ENCODE measurements at places on chromosomes 6 and 20.

GRCh38 chr6:27871924-27872638 lies 40.1 kb downstream of the OR2B2 start:
- DNase-seq, result peak; percentile 98

DNA sequence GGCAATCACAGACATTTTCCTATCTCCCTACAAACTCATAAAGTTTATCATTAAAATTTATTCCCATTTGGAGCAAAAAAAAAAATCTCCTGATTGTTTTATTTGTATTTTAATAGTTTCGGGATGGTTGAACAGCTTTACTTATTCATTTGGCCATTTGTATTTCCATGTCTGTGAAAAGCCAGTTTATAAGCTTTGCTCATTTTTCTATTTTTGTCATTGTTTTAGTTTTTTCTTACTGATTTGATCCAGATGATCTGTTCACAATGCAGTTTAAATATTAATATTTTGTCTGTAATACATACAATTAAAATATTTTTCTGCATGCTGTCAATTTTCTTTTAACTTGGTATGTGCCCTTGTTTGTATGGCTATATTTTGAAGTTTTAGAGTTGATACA lies 65.2 kb upstream of the CCN2 start:
- no peak for DNase-seq

DNA sequence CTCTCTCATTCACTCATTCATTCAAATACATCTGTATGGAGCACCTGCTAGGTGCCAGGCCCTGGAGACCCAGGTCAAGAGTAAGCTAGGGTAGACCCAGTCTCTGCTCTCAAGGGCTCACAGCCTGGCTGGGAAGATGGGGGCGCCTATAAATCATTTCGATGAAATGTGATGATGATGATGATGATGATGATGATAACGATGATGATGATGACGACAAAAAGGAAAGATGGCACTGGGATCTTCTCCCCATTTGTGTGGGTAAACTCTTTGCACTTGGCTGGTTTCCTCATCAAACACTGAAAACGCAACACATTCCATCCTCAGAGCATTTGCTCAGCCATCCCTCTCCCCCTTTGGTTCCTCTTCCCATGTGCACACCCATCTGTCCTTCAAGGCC lies 188.0 kb upstream of the CDYL start:
- DNase-seq, result no peak

- no peak for DNase-seq
Measured at GRCh38 chr20:7828437-7828836, 111.8 kb downstream of the HAO1 start.

DNA sequence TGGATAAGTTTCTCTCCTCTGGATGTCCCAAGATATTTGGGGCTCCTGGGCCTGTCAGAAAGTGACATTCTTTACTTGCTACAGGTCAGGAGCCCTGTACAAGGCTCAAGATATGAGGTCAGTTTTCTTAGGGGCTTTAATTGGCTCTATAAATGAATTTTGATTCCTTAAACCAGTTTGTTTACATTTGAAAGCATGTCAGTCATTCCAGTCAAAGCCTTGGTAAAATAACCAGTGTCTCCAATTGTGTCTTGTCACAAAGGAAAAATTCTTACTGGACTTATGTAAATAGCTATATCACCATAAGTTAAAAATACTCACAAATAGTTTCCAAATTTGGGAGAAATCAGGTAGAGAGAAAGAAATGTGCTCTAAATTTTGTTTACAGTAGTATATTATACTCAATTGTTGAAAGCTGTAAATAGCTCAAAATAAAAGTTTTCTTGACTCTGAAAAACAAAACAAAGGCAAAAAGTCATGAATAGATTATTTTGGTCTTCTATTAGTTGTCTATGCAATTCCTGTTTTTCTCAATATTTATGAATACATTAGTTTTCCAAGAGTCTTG lies 22.9 kb downstream of the RNF182 start:
- no peak for DNase-seq

GRCh38 chr6:139316622-139317317 lies 25.0 kb upstream of the TXLNB start:
- DNase-seq, result no peak

DNA sequence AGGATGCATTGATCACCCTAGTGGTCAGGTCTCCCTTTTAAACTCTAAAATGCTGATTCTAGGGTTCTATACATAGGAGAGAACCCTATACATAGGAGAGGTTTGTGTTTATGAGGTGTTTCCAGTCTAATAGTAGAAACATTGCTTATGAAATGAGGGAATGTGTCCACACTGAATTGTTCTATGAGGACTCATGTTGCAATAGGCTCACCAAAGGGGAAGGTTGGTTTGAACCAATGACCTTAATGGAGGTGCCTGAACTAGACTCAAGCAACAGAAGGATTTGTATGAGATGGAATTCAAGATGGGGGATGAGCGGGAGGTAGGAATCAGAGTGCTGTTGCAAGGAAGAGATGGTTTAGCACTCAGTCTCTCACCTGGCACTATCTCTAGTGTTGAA lies 33.5 kb upstream of the UBR2 start:
- no peak for DNase-seq

GRCh38 chr20:59075934-59076508 lies 33.4 kb upstream of the PRELID3B start:
- no peak for DNase-seq

DNA sequence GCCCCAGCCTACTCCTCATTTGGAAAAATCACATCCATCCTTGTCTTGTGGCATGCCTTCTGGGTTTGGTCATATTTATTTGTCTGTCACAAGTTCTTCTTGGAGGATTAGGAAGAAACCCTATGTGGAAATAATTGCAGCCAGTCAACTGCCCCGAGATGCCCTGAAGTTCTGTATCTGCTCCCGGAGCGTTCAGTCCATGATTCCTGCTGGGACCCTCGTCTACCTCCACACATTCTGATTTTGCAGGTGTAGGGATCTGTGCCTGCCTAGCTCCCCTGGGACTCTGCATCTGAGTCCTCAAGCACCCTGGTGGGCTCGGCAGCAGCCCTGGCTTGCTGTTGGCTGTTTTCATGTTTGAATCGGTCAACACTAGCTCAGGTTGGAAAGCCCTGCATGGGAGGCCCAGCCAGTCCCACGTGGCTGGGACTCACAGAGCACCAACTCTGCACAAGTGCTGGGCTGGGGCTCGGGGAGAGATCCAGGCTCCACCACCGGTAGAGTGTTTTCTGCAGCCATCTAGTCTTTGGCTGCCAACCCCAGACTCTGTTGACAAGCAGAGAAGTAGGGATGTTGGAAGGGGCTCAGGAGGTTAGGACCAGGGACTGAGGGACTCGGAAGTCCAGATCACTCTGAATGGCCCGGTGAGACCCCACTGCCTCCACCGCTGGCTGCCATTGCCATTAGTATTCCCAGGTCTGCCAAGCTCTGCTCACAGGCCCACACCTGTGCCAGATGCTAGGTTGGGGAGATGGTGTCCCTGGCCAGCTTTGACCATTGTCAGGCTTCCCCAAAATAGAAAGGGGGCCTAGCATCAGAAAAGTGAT lies 183.5 kb upstream of the CST7 start:
- DNase-seq, result no peak

DNA sequence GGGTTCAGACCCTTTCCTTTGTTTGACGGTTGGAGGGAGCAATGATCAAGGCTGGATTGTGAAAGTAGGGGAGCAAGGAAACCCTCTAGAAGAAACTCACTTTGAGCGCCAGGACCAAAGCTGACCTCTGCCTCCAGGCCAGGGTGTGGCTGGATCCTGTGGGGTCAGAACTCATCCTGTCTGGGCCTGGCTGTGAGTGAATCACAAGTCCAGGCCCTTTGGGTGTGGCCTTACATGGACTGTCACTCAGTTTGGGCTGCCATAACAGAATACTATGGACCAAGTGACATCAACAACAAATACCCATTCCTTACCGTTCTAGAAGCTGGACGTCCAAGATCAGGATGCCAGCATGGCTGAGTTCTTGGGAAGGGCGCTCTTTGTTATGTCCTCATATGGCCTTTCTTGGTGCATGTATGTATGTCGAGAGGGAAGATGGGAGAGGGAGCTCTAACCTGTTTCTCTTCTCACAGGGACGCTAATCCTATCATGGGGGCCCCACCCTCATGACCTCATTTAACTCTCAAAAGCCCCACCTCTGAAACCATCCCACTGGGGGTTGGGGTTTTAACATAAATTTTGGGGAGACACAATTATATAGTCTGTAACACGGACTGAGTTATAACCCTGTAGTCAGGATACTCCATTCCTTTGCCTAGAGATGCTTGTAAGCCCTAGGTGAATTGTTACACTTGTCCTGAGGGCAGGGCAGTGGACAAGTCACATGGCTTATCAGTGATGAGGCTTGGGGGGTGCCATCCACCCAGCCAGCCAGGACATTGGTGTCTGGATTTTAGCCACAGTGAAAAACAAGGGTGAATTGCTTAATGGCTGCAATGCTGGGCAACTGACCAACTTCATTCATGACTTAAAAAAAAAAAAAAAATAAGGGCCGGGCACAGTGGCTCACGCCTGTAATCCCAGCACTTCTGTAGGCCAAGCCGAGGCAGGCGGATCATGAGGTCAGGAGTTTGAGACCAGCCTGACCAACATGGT lies 80.0 kb downstream of the TRMT11 start:
- DNase-seq, result no peak

DNA sequence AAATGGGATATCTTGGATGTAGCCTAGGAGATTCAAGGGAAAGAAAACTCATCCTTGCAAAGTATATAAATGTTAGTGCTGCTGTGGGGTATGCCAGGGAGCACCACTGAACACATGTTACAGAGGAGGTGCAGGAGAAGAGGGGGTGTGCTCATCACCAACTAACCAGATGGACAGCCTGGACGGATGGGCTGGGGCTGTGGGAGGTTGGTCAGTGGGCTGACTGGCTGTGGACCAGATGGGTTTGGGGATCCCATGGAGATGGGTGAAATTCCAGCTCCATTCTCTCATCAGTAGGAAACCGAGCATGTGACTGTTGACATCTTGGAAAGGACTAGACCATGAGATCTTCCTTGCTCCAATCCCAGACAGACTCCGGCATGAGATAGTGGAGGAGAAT lies 201.0 kb downstream of the LRFN2 start:
- DNase-seq, result no peak

- peak; percentile 77 for DNase-seq
Measured at GRCh38 chr6:12548526-12548925, 168.0 kb upstream of the PHACTR1 start.

GRCh38 chr6:115909923-115910546 lies 150.7 kb downstream of the FRK start:
- no peak for DNase-seq

- DNase-seq, result no peak
Measured at GRCh38 chr6:27143474-27144026, 104.0 kb upstream of the PRSS16 start.

GRCh38 chr20:38196076-38196475 lies 31.0 kb upstream of the TGM2 start:
- no peak for DNase-seq

DNA sequence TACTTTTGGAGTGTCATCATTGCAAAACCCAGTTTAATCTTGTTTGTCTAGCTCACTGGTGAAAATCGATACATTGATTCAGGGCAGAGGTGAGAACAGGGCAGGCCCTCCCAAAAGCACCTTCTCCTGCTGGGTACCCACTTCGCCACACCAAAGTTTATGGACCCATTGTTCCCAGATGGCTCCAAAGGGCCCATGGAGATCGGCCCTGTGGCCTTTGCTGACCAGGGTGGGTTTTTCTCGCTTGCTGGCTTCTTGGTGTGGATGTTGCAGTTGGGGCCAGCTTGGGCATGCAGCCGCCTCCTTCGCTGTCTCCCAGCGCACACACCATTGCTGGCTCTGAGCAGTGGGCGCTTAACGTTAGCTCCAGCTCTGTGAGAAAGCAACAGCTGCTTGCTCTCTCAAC lies 178.1 kb upstream of the PDE10A start:
- no peak for DNase-seq

DNA sequence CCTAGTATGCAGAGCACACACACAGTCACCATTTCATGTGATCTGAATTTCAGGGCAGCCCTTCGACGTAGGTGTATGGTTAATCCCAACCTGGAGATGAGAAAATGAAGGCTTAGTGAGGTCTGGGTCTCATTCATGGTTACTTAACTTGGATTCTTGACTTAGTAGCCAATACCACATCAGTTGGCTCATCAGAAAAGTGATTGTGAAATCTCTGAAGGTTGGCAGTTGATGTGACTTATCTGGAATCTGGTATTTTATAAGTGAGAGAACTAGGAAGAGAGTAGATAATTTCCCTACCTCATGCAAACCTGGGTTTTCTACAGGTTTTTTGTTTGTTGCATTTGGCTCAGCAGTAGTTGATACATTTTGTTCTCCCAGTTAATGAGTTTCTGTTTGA lies 123.7 kb downstream of the CCDC170 start:
- DNase-seq, result no peak

- peak; percentile 92 for DNase-seq
Measured at GRCh38 chr6:16766043-16766536, 4.8 kb upstream of the ATXN1 start.

- DNase-seq, result peak; percentile 46
Measured at GRCh38 chr6:51855310-51856082, 231.9 kb downstream of the PKHD1 start.

DNA sequence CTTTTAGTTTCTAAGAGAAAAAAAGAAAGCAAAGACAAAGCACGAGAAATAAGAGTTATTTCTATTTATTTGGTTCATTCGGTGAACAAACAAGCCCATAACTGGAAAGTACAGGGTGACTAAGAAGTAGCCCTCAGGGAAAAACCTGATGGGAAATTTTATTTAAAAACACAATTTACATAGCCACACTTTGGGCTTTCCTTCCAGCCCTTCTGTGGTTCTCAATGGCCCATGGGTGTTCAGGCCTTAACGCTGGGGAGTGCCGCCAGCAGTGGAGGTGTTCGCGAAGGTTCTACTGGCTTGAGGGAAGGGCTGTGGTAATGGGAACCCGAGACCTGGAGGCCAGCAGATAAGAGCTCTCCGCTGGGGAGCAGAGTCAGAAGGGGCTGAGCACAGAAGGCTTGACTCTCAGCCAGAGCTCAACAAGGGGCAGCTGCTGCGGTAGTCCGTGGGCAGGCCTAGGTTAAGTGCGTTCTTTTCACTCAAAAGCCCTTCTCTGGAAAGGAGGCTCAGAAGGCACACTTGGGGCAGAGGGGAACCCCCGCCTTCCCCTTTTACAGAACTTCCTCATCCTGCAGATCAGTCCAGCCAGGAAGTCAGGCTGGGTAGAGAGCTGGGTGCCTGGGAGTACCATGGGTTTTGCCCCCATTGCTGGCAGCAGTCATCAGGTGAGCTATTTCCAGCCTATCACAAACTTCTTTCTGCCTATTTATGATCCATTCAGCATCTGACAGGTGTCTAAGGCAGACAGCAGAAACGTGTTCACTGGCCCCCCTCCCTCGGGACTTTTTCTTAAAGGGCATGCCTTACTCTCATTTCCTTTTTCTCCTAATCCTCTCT lies 8.8 kb upstream of the CD83 start:
- no peak for DNase-seq

GRCh38 chr6:157265186-157265585 lies 58.1 kb downstream of the TMEM242 start:
- DNase-seq, result no peak

DNA sequence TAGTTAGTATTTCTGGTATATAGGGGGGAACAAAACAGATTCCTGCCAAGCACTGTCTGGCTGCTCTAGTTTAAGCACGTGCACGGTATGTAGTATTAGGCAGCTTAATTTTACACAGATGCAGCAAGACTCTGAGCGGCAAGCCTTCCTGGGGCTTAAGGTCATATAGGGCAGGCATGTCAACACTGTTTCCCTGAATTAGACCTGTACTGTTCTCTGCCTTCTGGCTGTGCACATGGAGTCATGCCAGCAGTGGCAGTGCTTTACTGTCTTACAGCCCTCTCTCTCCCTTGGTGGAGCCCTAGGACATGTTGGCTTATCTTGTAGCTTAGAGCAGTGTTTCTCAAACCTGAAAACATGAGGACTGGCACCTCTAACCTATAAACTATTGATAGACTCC lies 56.6 kb downstream of the PHF20 start:
- no peak for DNase-seq

- no peak for DNase-seq
Measured at GRCh38 chr20:53395188-53395923, 198.3 kb downstream of the ZNF217 start.

Measured in LHCN-M2 (cell line).